IMR-90 (cell line): ENCODE measurements at places on chromosomes 11 and 22.

DNA sequence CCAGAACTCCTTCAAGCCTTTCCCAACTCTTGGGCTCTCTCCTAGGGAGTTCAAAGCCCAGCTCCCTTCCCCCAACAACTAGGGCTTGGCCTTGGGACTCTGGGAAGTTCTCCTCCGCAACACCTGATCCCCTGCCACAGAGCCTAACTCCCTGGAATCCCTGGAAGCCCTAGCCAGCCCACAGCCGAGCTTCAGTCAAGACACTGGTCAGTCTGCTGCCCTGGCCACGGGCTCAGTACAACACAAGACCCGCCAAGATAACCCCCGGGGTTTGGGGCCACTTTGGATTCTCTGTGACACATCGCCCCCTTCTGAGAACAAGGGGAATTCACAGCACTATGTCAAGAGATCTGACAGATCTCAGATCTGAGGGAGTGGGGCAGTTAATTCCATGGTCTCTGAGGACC is 58.3 kb downstream of the SLC22A12 start:
- no peak for DNase-seq

DNA sequence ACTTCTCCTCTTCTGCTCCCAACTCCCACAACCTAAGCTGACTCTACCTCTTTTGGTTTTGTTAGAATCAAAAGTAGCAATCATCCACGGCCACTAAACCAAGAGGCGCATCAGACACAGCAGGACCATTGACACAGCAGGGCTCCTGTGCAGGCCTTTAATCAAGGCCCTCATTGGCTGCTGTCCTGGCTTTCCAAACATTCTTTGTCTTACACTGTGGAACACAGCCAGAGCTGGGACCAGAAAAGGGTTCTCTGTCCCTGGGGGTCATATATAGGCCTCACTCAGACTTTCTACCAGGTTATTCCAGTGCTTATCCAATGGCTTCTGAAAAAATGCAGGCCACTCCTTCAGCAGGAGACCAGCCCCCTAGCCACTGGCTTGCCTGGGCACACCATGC is 212.7 kb upstream of the NTM start:
- DNase-seq = no peak

DNA sequence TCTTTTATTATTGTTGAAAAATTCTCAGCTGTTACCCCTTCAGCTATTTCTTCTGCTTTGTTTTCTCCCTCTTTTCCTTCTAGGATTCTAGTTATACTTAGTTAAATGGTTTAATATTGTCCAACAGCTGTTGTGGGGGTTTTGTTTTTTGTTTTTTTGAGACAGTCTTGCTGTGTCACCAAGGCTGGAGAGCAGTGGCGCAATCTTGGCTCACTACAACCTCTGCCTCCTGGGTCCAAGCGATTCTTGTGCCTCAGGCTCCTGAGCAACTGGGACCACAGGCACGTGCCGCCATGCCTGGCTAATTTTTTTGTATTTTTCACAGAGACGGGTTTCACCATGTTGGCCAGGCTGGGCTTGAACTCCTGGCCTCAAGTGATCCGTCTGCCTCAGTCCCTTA is 12.7 kb downstream of the SDHAF2 start:
- DNase-seq = no peak

DNA sequence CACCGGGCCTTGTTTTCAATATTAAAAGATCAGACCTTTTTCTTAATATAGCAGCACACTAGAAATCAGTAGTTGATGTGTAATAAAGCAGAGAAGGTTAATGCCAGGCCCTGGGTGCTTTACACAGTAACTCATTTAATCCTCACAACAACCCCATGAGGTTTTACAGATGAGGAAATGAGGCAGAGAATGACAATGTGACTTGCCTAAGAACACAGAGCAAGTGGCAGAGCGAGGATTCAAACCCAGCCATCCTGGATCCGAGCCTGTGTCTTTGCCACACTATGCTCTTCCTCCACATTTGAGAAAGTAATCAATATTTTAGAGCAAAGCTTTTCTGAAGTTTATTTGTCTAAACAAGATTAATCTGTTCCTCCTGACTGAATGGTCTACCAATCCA is 7.2 kb downstream of the JAML start:
- DNase-seq = no peak

DNA sequence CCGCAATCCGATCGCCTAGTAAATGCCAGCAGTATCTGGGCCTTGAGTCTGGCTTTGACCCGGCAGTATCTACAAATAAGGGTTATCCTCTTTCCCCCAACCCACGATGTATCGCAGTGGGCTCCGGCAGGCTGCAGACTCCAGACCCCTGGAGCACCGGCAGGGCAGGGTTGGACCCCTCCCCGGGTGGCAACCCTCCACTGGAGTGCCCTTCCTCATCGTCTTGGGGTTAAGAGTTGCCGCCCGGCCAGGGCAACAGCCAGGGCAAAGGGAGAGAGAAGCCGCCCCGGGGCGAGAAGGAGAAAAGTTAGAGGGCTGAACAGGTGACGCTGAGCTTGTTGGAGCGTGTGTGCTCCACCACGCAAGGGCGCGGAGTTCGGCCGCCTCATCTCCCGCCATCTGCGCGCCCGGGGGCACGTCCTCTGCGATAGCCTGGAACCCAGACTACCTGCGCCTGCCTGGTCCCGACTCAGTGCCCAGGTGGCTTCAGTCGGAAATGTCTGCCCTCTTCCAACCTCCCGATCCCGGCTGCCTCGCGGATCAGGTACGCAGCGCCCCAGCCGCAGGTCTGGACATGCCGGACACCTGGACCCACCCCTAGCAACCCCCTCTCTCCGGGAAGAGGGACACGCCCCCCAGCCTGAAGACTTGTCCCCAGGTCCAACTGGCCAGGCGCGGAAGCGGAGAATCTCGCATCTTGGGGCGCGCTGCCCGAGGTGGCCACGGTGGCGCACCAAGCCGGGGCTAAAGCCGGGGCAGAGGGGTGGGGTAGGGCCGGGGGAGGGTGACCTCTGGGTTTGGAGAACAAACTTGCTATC is 1.2 kb downstream of the DSCAML1 start:
- no peak for DNase-seq

GRCh38 chr22:37557321-37558001 is 2.8 kb upstream of the CDC42EP1 start:
- no peak for DNase-seq

DNA sequence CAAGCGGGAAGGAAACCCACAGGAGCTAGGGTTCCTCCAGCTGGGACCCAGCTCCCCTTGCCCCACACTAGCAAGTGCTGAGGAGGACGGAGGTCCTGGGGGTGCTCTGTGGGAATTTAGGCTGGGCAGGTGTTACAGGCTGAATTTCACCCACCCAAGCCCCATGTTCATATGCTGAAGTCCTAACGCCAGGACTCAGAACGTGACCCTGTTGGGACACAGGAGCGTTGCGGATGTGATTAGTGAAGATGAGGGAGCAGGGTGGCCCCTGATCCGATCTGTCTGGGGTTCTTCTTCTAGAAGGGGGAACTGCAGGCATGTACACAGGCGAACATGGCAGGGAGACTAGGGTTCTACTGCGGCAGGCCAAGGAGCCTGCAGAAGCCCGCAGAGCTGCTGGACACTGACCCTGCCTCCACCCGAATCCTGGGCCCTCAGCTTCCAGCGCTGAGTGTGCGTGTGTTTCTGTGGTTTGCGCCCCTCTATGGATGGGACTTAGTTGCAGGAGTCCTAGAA is 103.4 kb upstream of the FGF3 start:
- DNase-seq = no peak

DNA sequence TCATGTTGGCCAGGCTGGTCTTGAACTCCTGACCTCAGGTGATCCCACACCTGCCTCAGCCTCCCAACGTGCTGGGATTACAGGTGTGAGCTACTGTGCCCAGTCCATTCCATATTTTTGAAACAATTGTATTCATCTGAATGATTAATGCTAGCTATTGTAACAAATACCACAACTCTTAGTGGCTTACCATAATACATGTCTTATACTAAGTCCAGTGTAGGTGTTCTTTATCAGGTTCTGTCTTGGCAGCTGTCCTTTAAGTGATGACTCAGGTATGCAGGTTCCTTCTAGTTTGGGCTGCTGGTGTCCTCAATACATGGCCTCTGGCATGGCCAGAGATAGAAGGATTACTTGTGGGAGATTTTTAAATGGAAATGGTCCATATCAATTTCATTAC is 39.0 kb downstream of the UVRAG start:
- DNase-seq = no peak
